ENCODE measurements at places on chromosomes 6 and 20. TPM values are rescaled to one million over a fixed set of nuclear protein-coding genes. Genes with fewer than 3 reads are reported as not detected.

DNA sequence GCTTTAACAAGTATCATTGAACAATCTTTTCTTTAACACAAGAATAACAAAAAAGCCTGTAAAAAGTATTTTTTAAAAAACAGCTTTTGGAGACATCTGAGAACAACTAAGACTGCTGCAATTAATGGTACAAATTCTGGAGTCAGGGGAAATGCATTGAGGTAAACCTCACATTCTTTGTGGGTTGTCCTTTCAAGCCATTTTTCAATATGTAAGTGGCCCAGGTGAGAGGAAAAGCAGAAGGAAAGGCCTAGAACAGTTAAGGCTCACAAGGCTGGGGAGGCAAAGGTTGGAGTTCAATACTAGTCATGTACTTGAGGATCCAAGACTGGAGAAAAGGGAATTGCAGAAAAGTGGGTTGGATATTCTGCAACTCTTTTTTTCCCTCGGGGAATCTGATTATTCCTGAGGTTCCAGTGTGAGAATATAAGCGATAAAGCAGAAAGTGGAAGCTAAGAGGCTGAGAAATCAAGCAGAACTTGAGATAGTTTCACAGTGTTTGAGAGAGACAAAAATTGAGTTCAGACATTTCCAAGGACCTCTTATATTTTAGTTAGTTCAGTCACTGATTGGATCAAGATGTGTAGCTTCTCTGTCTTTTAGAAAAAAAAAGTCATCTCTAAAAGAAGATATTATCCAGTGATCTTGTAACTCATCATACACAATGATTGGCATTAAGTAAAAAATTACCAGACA lies 25.0 kb upstream of the TXLNB start:
- DNase-seq, result no peak

TRERF1 gene
- 21.0 TPM for total RNA-seq

TRIM38 gene
- 24.5 TPM for total RNA-seq

GRCh38 chr6:111503194-111503593 lies 20.2 kb upstream of the REV3L start:
- no peak for DNase-seq

OR2B3 gene
- total RNA-seq, result not detected

PNLDC1 gene
- 0.97 TPM for total RNA-seq

TLDC2 gene
- not detected for total RNA-seq
